Activated CD4-positive, alpha-beta T cell treated with anti-CD3 and anti-CD28 coated beads, Interleukin-2, amount 50 U/mL, for 4 hours (primary cell): ENCODE measurements at places on chromosomes 6 and 20.

GRCh38 chr6:146146836-146147235 lies 118.0 kb downstream of the GRM1 start:
- DNase-seq = no peak

DNA sequence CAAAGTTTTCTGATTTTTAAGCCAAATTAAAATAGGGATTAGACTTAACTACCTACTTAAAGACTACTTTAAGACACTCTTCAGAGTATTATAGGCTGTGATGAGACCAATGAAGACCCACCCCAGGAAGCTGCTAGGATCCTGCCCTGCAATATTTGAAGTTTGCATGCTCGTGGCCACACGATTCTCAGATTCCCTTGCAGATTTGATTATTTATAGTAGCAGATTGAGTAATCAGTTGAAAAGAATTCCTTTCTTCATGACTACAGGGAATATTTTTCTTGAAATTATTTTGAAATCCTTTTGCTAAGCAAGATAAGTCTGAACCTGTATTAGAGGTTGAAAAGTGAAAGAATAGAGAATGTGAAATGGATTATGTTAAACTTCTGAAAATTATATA lies 122.3 kb downstream of the B3GAT2 start:
- DNase-seq = no peak

- no peak for DNase-seq
These were observed 78.8 kb downstream of the PTCHD4 start for GRCh38 chr6:48032151-48032550.

GRCh38 chr6:143993965-143994646 lies 14.0 kb downstream of the PLAGL1 start:
- no peak for DNase-seq
